AG09309 (cell line): ENCODE measurements at places on chromosomes 6 and 20.
A peak's percentile ranks its signal among the peaks of the same experiment; 100 is the strongest.

DNA sequence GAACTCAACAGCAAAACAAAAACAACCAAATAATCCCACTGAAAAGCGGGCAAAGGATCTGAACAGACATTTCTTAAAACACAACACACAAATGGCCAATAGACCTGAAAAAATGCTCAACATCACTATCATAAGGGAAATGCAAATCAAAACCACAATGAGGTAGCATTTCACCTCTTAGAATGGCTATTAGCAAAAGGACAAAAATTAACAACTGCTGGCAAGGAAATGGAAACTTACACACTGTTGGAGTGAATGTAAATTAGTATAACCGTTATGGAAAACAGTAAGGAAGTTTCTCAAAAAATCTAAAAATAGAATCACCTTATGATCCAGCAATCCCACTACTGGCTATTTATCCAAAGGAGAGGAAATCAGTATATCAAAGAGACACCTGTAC, 20.9 kb downstream of the FAM8A1 start:
- no peak for DNase-seq

- no peak for DNase-seq
These were observed 5.9 kb downstream of the TMEM63B start for GRCh38 chr6:44133003-44133931.

GRCh38 chr6:163226181-163226835, 188.2 kb upstream of the QKI start:
- DNase-seq, result no peak

DNA sequence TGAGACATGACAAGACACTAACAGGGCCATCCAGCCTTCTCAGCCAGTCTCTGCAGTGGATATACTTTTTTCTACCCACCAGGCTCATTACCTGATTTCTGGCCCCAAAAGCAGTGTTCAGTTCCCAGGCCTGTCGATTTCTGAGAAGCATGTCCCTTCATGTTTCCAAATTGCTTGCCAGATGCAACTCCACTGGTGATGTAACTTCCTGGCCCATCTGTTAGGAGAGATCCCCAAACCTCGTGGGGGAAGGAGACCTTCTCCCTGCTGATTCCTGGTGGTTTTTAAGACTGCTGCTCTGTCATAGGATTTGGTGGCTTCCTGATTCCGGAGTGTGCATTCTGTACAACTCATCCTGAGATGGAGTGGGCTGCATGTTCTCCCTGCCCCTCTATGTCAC, 31.6 kb upstream of the MRPS10 start:
- no peak for DNase-seq

DNA sequence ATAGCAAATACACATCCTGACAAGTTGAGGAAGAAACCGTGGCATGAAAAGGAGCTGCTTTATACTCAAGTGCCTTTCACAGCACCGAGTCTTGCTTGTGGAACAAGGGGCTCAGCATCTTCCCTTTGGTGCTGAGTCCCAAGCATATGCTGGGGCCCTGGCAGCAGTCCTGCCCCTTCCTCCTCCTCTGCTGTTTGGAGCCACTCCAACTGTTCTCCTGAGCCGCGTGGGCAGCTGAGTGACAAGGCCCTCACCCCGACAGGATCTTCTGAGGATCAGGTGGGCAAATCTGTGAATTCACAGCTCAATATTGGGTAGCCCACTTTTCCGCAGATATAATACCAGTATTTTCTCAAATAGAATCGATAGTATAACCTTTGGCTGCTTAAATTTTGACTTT, 24.7 kb downstream of the DACT2 start:
- no peak for DNase-seq

- DNase-seq, result no peak
These were observed 54.1 kb upstream of the PTPRT start for GRCh38 chr20:43243672-43244269.

GRCh38 chr6:129677620-129678325, 32.2 kb downstream of the ARHGAP18 start:
- DNase-seq, result no peak

DNA sequence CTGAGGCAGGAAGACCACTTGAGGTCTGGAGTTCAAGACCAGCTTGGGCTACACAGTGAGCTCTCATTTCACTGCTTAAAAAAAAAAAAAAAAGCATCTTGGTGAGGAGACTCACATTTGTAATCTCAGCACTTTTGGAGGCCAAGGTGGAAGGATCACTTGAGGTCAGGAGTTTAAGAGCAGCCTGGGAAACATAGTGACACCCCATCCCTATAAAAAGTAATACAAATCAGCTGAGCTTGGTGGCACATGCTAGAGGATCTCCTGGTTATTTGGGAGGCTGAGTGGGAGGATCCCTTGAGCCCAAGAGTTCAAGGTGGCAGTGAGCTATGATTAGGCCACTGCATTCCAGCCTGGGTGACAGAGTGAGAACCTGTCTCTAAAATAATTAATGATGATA, 29.4 kb upstream of the SYNCRIP start:
- DNase-seq, result no peak

GRCh38 chr20:58822149-58822548, 28.6 kb downstream of the GNAS-AS1 start:
- no peak for DNase-seq

GRCh38 chr6:152078001-152078400, 270.5 kb downstream of the ESR1 start:
- DNase-seq, result no peak

DNA sequence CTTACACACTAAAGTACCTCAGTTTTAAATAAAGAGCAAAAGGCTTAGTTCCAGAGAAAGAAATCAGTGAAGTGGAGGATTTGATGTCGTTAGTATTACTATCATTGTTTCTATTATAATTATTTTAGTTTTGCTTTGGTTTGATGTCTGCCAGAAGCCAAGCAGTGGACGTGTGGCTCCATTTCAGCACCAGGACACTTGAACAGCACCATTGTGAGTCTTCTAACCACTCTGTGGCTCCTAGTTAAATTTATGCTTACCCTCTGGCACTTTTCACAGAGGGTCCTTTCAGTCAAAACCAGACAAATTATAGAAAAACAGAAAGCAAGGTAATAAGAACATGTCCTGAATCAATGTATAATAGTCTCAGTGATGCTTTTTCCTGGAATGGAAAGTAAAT, 3.4 kb downstream of the COL9A1 start:
- DNase-seq, result no peak

- no peak for DNase-seq
These were observed 9.1 kb downstream of the GRIK2 start for GRCh38 chr6:101402622-101403031.

DNA sequence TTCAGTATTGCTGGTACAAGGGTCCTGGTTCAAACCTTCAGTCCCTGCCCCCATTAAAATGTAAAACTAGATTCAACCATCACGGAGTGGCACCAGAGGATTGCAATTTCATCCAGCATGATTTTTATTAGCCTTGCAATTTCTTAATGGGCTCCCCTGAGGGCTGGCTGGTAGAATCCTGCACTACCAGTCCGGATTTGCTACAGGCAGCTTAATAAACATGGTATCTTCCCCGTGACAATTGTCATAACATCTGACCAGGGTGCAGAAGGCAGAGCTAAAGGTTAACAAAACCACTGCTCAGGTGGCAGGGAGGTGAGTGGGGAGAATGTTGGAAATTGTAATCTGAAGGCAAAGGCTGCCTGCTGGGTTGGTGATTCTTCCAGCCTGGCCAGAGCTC, 94.5 kb downstream of the PKHD1 start:
- DNase-seq, result no peak

- no peak for DNase-seq
These were observed 222.4 kb downstream of the TTLL2 start for GRCh38 chr6:167547328-167547692.

- DNase-seq, result no peak
These were observed 344.0 kb downstream of the PLCB1 start for GRCh38 chr20:8476021-8476420.

- no peak for DNase-seq
These were observed 60.3 kb downstream of the TULP4 start for GRCh38 chr6:158372574-158372973.

DNA sequence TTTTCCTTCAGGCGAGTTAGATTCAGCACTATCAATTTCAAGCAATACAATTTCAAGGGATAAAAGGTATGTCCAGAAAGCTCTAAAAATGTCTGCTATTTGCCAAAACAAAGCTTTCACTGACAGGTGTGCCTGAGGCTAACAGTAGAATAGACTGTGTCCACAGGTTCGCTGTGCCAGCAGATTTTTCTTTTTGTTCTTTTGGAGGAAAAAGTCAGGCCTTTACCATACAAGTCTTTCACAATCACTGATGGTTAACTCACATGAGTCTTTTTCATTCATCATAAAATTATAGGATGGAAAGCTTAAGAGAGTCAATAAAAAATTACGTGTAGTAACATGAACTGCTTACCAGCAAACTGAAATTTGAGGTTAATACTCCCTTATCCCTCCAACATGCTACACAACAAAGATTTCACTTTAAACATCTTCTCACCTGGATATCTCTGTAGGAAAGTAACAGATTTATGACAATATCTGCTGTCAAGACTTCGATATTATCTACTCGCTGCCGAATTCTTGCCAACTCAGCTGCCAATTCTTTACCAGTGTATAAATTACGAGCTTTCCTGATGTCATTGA, 95.4 kb downstream of the MAP3K5 start:
- no peak for DNase-seq

- no peak for DNase-seq
These were observed 132.5 kb downstream of the UTRN start for GRCh38 chr6:144417681-144418080.

GRCh38 chr6:123805921-123806320, 2.3 kb downstream of the NKAIN2 start:
- no peak for DNase-seq

GRCh38 chr6:98498144-98498775, 336.1 kb upstream of the POU3F2 start:
- no peak for DNase-seq

DNA sequence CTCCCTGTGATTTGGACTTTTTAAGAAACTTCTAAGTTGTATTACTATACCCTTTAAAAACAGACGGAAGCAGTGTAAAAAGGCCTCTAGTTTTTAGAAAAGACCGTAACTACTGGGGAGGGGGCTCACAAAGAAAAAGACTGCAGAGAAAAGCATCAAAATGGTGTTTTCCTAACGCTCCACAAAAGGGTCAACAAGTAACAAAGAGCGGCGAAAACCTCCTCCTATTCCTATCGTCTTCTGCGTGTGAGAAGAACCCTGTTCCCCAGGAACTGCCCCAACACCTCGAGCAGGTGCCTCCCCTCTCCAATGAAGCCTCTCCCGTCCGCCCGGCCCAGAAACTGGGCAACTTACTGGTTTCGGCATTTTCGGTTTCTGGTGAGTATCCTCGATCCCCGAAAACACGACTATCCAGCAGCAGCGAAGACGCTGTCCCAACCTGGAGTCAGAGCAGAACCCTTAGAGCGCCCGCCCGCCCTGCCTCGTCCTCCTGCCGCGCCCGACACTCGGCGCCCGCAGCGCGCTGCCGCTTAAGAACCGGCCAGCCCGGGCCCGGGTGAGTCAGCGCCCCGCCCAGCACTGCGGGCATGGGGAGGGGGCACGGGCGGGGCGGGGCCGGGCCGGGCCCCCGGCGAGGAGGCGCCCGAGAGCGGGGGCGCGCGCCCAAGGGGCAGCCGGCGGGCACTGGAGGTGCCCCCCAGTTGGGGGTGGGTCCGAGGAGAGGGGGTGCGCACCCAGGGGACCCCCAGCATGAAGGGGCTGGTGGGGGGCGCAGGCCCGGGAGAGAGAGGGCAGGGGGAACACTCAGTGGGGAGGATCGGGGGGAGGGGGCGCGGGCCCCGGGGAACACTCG, 1.2 kb downstream of the EZR start:
- no peak for DNase-seq

DNA sequence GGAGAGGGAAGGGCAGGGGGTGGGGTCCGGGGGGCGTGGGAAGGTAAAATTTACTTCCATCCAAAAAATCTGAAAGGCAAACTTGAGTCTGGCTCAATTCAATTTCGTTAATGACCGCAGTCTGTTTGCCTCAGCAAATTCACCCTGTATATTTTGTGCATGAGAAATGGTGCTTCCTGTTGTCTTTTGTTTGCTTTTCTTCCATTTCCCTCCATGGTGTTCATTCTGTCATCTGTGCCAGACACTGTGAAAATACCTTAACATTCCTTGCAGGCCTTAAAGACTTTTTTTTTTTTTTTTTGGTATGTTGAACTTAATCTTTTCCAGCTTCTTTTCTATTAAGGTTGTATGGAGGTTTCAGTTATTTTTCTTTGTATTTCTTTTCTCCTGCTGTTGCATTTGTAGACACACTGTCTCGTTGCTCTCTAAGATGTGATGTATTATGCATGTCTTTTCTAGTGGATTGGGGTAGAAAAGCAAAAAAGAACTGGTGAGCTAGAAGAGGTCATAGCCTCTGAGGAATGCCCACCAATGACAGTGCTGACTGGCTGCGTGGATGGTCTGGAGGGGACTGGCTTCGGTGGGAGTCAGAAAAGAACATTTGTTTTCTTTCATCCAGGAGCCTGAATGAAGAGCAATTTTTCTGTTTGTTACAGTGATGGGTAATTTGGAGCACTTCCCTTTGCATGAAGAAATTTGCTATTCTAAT, 585.0 kb upstream of the MAP3K7 start:
- no peak for DNase-seq

DNA sequence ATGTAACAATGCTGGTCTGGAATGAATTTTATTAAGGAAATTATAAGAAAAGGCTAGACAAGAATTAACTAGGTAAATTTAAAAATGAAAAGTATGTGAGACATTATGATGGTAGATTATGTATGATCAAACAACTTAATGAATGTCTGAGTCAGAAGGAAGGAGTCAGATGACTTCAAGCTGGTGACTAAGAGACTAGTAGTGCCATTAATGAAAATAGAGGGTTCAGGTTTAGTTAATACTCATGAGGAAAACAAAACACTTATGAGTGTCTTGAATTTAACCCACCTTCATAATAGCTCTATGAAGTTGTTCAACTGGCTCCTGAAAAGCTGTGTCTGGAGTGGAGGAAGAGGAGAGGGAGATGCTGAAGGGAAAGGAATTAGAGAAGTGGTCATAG, 256.3 kb downstream of the ADGRB3 start:
- DNase-seq, result no peak

- DNase-seq, result no peak
These were observed 2.3 kb downstream of the RPS12 start for GRCh38 chr6:132816660-132817059.

GRCh38 chr20:29326376-29327070, 1930.9 kb upstream of the DEFB115 start:
- no peak for DNase-seq

GRCh38 chr6:117237561-117237960, 27.8 kb upstream of the VGLL2 start:
- DNase-seq, result no peak

GRCh38 chr20:53517146-53517545, 76.5 kb downstream of the ZNF217 start:
- DNase-seq, result no peak

- peak; percentile 79 for DNase-seq
These were observed 90.7 kb downstream of the TRMT6 start for GRCh38 chr20:5859608-5860007.

GRCh38 chr20:40687384-40688128, 1.5 kb downstream of the MAFB start:
- DNase-seq, result no peak

- no peak for DNase-seq
These were observed 29.0 kb downstream of the PTGIS start for GRCh38 chr20:49538950-49539349.

DNA sequence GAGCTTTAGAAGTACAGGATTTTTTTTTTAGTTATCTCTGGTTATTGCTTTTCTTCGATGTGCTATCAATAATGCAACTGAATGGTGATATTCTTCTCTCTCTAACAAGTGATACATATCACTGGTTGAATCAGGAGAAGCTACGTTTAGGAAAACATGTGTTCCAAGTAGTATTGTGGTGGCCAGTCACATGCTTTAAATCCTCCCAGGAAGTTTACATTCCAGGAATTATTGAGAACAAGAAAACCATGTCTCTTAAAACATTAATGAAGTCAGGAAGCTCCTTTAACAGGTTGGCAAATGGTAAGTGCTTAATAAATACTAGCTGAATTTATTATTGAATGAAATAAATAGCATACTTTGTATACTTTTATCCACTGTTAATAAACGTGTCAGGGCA, 371.1 kb downstream of the BCKDHB start:
- DNase-seq, result no peak
